ENCODE measurements at places on chromosomes 12 and 14.

DNA sequence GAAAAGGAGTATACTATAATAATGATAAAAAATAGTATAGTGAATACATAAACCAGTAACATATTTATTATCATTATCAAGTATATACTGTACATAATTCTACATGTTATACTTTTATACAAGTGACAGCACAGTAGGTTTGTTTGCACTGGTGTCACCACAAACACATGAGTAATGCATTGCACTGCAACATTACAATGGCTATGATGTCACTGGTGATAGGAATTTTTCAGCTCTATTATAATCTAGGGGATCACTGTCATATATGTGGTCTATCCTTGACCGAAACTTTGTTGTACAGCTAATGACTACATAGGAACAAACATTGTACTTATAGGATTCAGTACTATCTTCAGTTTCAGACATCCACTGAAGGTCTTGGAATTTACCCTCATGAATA lies 165.8 kb upstream of the SYT1 start:
- no peak for DNase-seq

GRCh38 chr12:123992118-123992825 lies 19.3 kb downstream of the ZNF664 start:
- no peak for DNase-seq

DNA sequence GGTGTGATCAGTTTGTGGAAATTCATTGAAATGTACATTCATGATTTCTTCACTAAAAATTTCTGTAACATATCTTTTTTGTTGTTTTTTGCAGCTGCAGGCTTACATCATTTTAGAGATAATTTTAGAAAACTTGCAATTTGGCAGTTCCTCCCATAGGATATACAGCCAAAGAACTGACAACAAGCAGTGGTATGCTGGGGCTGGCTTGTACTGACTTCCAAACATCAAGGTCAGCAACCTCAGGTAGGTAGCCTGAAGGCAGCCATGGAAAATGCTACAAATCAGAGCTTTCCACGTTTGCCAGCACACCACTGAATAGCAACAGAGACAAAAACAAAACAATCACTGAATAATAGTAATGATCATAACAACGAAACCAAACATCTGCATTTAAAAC lies 21.2 kb downstream of the TRIM9 start:
- DNase-seq: no peak

DNA sequence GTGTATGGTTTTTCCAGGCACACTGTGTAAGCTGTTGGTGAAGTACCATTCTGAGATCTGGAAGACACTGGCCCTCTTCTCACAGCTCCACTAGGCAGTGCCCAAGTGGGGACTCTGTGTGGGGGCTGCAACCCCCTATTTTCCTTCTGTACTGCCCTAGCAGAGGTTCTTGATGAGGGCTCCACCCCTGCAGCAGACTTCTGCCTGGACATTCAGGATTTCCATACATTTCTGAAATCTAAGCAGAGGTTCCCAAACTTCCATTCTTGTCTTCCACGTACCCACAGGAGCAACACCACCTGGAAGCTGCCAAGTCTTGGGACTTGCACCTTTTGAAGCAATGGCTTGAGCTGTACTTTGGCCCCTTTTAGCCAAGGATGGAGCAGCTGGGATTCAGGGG lies 85.2 kb upstream of the PRMT8 start:
- DNase-seq: no peak

- DNase-seq: no peak
Measured at GRCh38 chr12:11150832-11151231, 16.4 kb upstream of the TAS2R30 start.

GRCh38 chr14:78933948-78934524 lies 763.9 kb downstream of the NRXN3 start:
- DNase-seq: no peak

GRCh38 chr14:79515158-79515557 lies 696.1 kb downstream of the DIO2 start:
- no peak for DNase-seq

GRCh38 chr12:87021400-87021799 lies 765.2 kb upstream of the MGAT4C start:
- DNase-seq: no peak

- DNase-seq: no peak
Measured at GRCh38 chr12:13537623-13538022, 341.1 kb downstream of the EMP1 start.

DNA sequence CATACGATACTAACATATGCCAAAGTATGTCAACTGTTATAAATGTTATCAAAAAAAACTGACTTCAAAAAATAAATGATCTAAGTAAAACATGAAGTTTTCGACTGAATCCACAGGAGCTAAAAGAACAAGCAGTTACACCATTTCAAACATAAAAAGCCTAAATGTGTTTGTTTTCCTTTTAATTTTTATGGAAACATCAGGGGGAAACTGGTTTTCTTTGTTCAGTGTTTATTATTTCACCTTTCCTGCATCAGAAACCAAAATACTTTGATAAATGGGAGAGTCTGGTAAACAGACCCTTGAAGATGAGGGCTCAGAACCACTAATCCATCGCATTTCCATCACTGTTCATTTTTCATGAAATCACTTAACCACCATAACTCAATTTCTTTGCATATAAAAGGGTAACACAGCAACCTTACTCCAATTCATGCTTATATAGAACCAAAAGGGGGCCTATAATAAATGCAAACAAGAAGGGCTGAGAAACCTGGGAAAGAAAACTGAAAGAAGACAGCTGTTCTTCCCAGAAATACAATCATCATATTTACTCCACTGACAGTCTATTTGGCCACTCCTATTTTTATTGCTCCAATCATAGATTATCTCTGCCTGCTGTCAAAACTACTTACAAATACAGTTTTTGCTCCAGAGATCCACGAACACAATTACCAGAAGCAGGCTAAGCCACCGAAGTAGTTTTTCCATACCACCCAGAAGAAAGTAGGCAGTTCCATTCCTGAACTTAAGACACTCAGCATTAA lies 17.0 kb downstream of the FGD6 start:
- DNase-seq: no peak

DNA sequence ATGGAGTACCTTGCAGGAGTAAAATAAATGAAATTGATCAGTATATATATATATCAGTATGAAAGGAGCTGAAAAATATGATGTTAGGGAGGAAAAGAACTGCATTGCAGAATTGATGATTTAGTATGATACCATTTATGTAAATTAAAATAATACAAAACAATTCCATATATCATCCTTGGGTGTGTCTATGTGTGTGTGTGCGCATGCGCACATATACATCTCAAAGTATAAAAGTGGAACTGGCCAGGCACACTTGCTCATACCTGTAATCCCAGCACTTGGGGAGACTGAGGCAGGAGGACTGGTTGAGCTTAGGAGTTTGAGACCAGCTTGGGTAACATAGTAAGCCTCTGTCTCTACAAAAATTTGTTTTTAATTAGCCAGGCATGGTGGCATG lies 15.4 kb downstream of the GALNT16 start:
- no peak for DNase-seq

DNA sequence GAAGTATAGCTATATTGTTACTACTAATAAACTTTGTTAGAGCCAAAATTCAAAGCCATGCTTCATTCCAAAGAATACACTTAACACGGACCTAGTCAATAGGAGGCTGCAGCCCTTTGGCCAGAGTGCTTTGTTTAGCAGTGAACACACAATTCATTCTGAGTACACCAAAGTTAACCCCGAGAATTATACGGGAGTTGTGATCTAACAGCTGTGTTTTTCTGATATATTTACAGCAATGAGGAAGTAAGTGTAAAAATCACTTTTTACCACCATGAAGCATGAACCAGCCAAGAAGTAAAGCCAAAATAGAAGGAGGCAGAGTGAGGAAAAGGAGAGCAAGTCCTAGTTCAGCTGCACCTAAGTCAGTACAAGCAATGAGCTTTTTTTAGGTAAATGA lies 156.8 kb upstream of the PDE3A start:
- no peak for DNase-seq

GRCh38 chr12:6193853-6194815 lies 6.1 kb upstream of the CD9 start:
- DNase-seq: no peak

DNA sequence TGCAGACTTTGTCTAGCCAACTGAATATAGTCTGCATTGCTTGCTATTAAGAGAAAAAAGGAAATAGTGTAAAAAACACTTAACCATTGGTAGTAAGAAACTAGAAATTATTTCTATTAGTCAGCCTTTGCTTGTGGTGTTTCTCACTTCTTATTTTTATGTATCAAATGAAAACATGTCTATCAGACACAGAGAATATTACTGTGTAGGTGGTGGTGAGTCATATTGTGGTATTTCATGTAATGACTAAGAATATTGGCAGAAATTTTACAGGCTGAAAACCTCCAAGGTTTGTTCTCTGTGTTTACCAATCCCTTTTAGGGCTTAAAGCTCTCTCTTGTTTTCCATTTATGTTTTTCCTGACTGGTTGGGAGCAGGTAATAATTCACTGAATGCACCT lies 87.2 kb downstream of the DAAM1 start:
- no peak for DNase-seq

DNA sequence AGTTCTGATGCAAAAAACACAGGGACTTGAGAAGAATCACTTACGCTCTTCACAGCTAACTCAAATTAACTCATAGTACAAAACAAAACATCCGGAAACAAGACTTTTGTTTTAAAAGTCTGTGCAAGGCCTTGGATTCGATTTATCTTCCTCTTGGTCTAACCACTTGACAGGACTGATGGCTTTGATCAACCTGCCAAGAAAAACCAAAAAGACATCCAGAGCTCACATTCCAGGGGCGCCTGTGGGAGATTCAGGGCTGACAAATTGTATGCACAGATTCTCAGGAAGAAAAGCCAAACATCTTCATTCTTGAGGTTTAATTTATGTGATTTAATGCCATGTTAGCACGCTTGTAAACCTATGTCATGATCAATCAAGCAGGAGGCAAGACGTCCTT lies 129.1 kb upstream of the TMCC3 start:
- DNase-seq: no peak

- DNase-seq: no peak
Measured at GRCh38 chr14:84361476-84361875, 1168.5 kb upstream of the FLRT2 start.

- DNase-seq: no peak
Measured at GRCh38 chr12:120762086-120762485, 36.5 kb downstream of the ACADS start.

GRCh38 chr12:83196694-83197350 lies 510.1 kb downstream of the TMTC2 start:
- DNase-seq: no peak

GRCh38 chr14:97380539-97380941 lies 583.4 kb downstream of the VRK1 start:
- DNase-seq: no peak

GRCh38 chr12:122527478-122527944 lies 462 bp downstream of the KNTC1 start:
- DNase-seq: no peak

- no peak for DNase-seq
Measured at GRCh38 chr12:132711080-132711843, 620 bp downstream of the PGAM5 start.

DNA sequence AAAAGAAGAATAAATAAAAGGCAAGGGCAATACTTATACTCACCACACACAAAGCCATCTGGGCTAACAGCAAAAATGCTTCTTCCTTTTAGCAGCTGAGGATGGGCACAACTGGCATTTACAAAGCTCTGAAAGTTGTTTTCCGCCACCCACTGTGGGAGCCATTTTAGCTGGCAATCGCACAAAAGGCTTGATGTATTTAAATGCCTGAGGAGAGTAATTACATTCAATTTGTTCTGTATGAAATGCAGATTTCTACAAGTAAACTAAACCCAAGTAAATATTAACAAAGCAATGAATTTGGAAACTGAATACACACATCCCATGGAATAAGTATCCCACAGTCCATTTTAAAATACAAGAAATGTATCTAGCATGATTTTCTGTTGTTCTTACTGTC lies 37.5 kb downstream of the LRIG3 start:
- DNase-seq: no peak

GRCh38 chr12:84161296-84161695 lies 751.3 kb downstream of the SLC6A15 start:
- DNase-seq: no peak
